ENCODE measurements at places on chromosomes 5 and 9. TPM values are rescaled to one million over a fixed set of nuclear protein-coding genes. Genes with fewer than 3 reads are reported as not detected.

The PCDHB11 gene
- under 0.01 TPM for total RNA-seq

The LCN6 gene
- not detected for total RNA-seq

The PCDHB3 gene
- under 0.01 TPM for total RNA-seq

The SH3RF2 gene
- 1.1 TPM for total RNA-seq

The LCN2 gene
- not detected for total RNA-seq

The SLC2A8 gene
- 6.4 TPM for total RNA-seq

The C9 gene
- total RNA-seq, result not detected

The ABL1 gene
- 31.9 TPM for total RNA-seq

- H3K36me3 ChIP-seq, result no peaks in the 10 kb centered on the region
- H3K27ac ChIP-seq, result no peak overlapping the region
- H3K27me3 ChIP-seq, result peaks cover 7% of the 10 kb centered on the region
- no peaks in the 10 kb centered on the region for H3K4me1 ChIP-seq
- no peak for DNase-seq
Observed at GRCh38 chr9:34366365-34366764, 10.3 kb downstream of the MYORG start.

- DNase-seq, result no peak
- no peak overlapping the region for H3K4me3 ChIP-seq
- no peaks in the 10 kb centered on the region for H3K27me3 ChIP-seq
Observed at GRCh38 chr5:169081000-169081724, 219.8 kb downstream of the SLIT3 start.

GRCh38 chr5:15209053-15209762 is 290.8 kb upstream of the FBXL7 start:
- no peak for DNase-seq
- peaks cover 2% of the 10 kb centered on the region for H3K4me1 ChIP-seq
- H3K36me3 ChIP-seq, result no peaks in the 10 kb centered on the region

- no peaks in the 10 kb centered on the region for H3K27me3 ChIP-seq
- no peak overlapping the region for H3K4me3 ChIP-seq
- no peak overlapping the region for H3K27ac ChIP-seq
- no peaks in the 10 kb centered on the region for H3K4me1 ChIP-seq
- peaks cover 6% of the 10 kb centered on the region for H3K36me3 ChIP-seq
Observed at GRCh38 chr9:110456681-110457080, 119.0 kb upstream of the TXNDC8 start.

GRCh38 chr5:79621056-79621455 is 8.8 kb downstream of the TENT2 start:
- H3K27me3 ChIP-seq, result no peaks in the 10 kb centered on the region
- H3K4me1 ChIP-seq, result peaks cover 2% of the 10 kb centered on the region
- H3K27ac ChIP-seq, result no peak overlapping the region
- peak; percentile 90 for DNase-seq
- H3K36me3 ChIP-seq, result peaks cover 15% of the 10 kb centered on the region
- no peak overlapping the region for H3K4me3 ChIP-seq

GRCh38 chr5:37840053-37841034 is 503 bp upstream of the GDNF start:
- DNase-seq, result peak; percentile 77
- H3K4me3 ChIP-seq, result peak overlapping the region; percentile 53
- peak overlapping the region; percentile 24 for H3K27ac ChIP-seq
- peaks cover 2% of the 10 kb centered on the region for H3K4me1 ChIP-seq
- no peaks in the 10 kb centered on the region for H3K36me3 ChIP-seq

- H3K27me3 ChIP-seq, result peaks cover 9% of the 10 kb centered on the region
- no peak overlapping the region for H3K27ac ChIP-seq
- DNase-seq, result no peak
- H3K4me1 ChIP-seq, result no peaks in the 10 kb centered on the region
Observed at GRCh38 chr5:76332611-76333205, 70.4 kb upstream of the IQGAP2 start.

GRCh38 chr9:10146517-10147331 is 466.1 kb downstream of the PTPRD start:
- DNase-seq, result no peak
- H3K4me1 ChIP-seq, result no peaks in the 10 kb centered on the region
- H3K36me3 ChIP-seq, result no peaks in the 10 kb centered on the region
- no peak overlapping the region for H3K27ac ChIP-seq
- no peak overlapping the region for H3K4me3 ChIP-seq

DNA sequence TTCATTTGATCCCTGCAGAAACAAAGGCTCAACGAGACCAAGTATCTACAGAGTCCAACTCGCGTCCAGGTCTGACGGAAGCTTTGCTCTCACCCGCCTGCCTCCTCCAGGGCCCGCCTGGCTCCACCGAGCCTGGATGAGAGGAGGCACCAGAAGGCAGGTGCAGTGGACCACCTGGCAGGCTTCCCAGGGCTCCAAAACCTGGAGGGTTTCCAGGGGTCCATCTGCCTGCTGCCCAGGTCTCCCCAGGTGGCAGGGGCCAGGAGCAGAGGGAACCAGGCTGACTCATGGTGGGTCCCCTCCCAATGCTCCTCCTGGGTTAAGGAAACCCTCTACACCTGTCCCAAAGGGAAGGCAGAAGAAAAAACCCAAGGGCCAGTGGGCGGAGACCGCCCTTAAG is 59.5 kb downstream of the VAV2 start:
- H3K27ac ChIP-seq, result no peak overlapping the region
- DNase-seq, result no peak
- no peak overlapping the region for H3K4me3 ChIP-seq

- no peaks in the 10 kb centered on the region for H3K27me3 ChIP-seq
- H3K36me3 ChIP-seq, result no peaks in the 10 kb centered on the region
- no peak overlapping the region for H3K27ac ChIP-seq
- H3K4me3 ChIP-seq, result no peak overlapping the region
- no peak for DNase-seq
Observed at GRCh38 chr5:144463481-144464223, 293.0 kb downstream of the KCTD16 start.

DNA sequence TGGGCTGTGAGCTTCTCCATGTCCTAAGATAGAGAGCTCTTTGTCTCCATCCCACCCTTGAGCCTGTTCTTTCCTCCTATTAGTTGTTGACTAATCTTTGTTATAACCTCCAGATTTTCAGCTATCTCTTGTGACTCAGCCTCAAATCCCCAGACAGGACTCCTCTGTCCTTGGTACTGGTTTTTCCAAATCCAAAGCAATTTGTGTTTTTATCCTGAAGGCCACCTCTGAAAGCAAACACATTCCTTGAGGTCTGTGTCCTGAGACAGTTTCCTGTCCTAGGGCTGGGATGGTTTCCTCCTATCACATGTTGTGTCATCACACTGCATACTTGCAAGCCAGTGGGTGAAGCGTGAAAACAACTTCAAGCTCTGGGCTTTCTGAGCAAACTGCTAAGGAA is 8.5 kb downstream of the TNC start:
- no peak overlapping the region for H3K27ac ChIP-seq
- H3K27me3 ChIP-seq, result no peaks in the 10 kb centered on the region
- no peak overlapping the region for H3K4me3 ChIP-seq
- H3K4me1 ChIP-seq, result peaks cover 7% of the 10 kb centered on the region
- H3K36me3 ChIP-seq, result peaks cover 26% of the 10 kb centered on the region

DNA sequence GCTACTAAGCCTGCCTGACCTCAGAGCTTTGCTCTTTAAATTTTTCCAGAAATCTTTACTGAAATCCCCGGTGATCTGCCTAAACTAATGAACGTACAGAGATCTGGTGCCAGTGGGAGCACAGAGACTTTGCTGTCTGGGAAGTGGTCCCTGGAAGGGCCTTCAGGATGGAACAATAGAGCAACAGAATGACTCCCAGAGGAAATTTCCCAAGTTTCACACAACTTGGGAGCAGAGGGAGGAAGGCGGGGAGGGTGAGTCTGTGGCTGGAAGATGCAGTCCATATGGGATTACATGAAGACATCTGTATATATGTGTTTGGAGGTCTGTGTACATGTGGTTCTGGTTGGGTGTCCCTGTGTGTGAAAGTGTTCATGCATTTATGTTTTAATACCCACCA is 638.3 kb downstream of the CCDC171 start:
- DNase-seq, result peak; percentile 48
- peaks cover 24% of the 10 kb centered on the region for H3K4me1 ChIP-seq
- H3K27me3 ChIP-seq, result no peaks in the 10 kb centered on the region
- no peaks in the 10 kb centered on the region for H3K36me3 ChIP-seq

DNA sequence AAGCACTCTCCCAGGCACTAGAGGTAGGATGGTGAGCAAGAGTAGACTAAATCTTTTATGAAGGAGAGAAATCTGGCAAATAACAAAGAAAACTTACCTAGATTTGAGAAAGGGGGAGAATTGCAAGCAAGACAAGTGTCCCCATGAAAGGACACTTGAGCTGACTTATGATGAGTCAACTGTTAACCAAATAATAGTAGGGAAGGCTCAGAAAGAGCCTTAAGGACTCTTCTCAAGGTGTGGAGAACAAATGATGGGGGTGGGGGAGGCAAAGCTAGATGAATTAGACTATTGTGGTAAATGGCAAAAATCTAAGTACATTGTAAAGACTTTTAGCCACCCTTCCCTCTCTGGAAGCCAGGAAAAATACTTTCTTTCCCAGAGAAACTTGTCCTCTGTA is 77.6 kb upstream of the RASA1 start:
- no peak for DNase-seq
- H3K4me3 ChIP-seq, result no peak overlapping the region
- H3K27me3 ChIP-seq, result no peaks in the 10 kb centered on the region

- no peaks in the 10 kb centered on the region for H3K4me1 ChIP-seq
- no peaks in the 10 kb centered on the region for H3K27me3 ChIP-seq
- DNase-seq, result no peak
Observed at GRCh38 chr5:115709585-115709984, 83.7 kb upstream of the TMED7 start.

DNA sequence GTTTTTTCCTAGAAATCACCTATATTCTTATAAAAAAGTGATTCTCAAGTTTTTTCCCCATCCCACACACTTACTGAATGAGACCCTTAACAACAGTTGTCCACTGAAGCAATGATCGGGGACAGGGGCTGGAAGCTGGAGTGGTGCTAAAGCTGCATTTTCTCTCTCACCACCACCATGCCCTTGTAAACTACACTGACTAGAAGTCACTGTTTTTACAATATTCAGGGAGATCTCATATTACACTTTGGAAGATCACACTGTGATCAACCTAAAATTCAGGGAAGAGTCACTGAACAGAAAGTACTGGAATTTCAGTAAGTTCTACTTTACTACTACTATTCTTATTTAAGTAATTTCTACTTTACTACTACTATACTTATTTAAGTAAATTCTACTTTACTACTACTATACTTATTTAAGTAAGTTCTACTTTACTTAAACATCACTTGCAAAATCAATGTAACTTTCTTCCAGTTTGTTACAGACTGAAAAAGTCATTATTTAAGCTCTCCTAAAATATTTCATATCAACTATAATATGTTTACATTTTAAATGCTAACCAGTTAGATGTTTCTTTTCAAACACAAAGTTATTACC is 164.3 kb downstream of the AGTPBP1 start:
- H3K27me3 ChIP-seq, result no peaks in the 10 kb centered on the region
- no peak overlapping the region for H3K4me3 ChIP-seq
- DNase-seq, result peak; percentile 4

- no peaks in the 10 kb centered on the region for H3K4me1 ChIP-seq
- no peaks in the 10 kb centered on the region for H3K36me3 ChIP-seq
- peak; percentile 60 for DNase-seq
Observed at GRCh38 chr5:103475629-103476240, 86.9 kb downstream of the NUDT12 start.

GRCh38 chr5:56534102-56534829 is 281.1 kb upstream of the MAP3K1 start:
- H3K27me3 ChIP-seq, result no peaks in the 10 kb centered on the region
- H3K4me1 ChIP-seq, result no peaks in the 10 kb centered on the region
- H3K4me3 ChIP-seq, result no peak overlapping the region
- no peak for DNase-seq
- H3K36me3 ChIP-seq, result no peaks in the 10 kb centered on the region

- peak; percentile 70 for DNase-seq
- peaks cover 3% of the 10 kb centered on the region for H3K4me1 ChIP-seq
- no peak overlapping the region for H3K27ac ChIP-seq
- H3K4me3 ChIP-seq, result no peak overlapping the region
- no peaks in the 10 kb centered on the region for H3K36me3 ChIP-seq
- no peaks in the 10 kb centered on the region for H3K27me3 ChIP-seq
Observed at GRCh38 chr5:58188262-58188651, 271.6 kb downstream of the PLK2 start.

GRCh38 chr5:157245476-157245875 is 20.4 kb upstream of the CYFIP2 start:
- H3K27me3 ChIP-seq, result peaks cover 2% of the 10 kb centered on the region
- DNase-seq, result no peak
- no peak overlapping the region for H3K4me3 ChIP-seq
- no peaks in the 10 kb centered on the region for H3K36me3 ChIP-seq

- no peaks in the 10 kb centered on the region for H3K4me1 ChIP-seq
- no peaks in the 10 kb centered on the region for H3K27me3 ChIP-seq
- DNase-seq, result no peak
- no peak overlapping the region for H3K27ac ChIP-seq
- no peak overlapping the region for H3K4me3 ChIP-seq
- H3K36me3 ChIP-seq, result no peaks in the 10 kb centered on the region
Observed at GRCh38 chr5:155455791-155456514, 442.4 kb downstream of the KIF4B start.

- no peak overlapping the region for H3K27ac ChIP-seq
- H3K4me1 ChIP-seq, result no peaks in the 10 kb centered on the region
- H3K27me3 ChIP-seq, result peaks cover 13% of the 10 kb centered on the region
- H3K36me3 ChIP-seq, result no peaks in the 10 kb centered on the region
Observed at GRCh38 chr9:591292-591691, 250.2 kb upstream of the DMRT1 start.

- H3K4me3 ChIP-seq, result no peak overlapping the region
- no peaks in the 10 kb centered on the region for H3K36me3 ChIP-seq
- peaks cover 36% of the 10 kb centered on the region for H3K27me3 ChIP-seq
- DNase-seq, result peak; percentile 7
- no peaks in the 10 kb centered on the region for H3K4me1 ChIP-seq
Observed at GRCh38 chr9:114914139-114914538, 16.3 kb downstream of the TNFSF8 start.

GRCh38 chr5:142402752-142403318 is 78.0 kb upstream of the SPRY4 start:
- DNase-seq, result no peak
- 0 out of 2 replicates have a peak, but pooled peaks cover 2% of the 10 kb centered on the region for H3K4me1 ChIP-seq
- H3K27me3 ChIP-seq, result no peaks in the 10 kb centered on the region
- H3K4me3 ChIP-seq, result no peak overlapping the region

DNA sequence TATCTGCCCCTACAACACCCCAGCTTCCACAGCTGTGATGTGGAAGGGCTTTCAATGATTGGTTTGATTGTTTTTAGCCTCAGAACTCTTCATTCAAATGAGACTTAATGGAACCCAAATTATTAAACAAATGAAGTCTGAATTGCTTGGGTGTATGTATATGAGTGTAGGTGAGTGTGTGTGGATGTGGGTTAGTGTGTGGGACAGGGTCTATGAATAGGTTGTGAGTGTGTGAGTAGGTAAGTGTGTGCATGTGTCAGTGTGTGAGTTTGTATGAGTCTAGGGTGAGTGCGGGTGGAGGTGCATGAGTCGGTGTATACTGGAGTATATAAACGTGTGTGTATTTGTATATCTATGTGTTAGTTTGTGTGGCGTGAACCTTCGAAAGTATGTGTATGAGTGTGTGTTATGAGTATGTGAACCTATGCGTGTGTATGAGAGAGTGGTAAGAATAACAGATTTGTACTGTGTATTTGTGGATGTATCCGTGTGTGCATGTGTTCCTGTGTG is 26.9 kb downstream of the COL15A1 start:
- H3K4me1 ChIP-seq, result peaks cover 20% of the 10 kb centered on the region
- no peaks in the 10 kb centered on the region for H3K27me3 ChIP-seq
- H3K36me3 ChIP-seq, result peaks cover 8% of the 10 kb centered on the region
- peak; percentile 55 for DNase-seq
- no peak overlapping the region for H3K4me3 ChIP-seq
- H3K27ac ChIP-seq, result peak overlapping the region; percentile 62
